ENCODE measurements at places on chromosomes 12 and 14.

GRCh38 chr12:11865824-11866223 is 204.9 kb upstream of the BCL2L14 start:
- no peak for DNase-seq

GRCh38 chr12:46904406-46905238 is 78.8 kb upstream of the SLC38A4 start:
- DNase-seq = peak; percentile 75

DNA sequence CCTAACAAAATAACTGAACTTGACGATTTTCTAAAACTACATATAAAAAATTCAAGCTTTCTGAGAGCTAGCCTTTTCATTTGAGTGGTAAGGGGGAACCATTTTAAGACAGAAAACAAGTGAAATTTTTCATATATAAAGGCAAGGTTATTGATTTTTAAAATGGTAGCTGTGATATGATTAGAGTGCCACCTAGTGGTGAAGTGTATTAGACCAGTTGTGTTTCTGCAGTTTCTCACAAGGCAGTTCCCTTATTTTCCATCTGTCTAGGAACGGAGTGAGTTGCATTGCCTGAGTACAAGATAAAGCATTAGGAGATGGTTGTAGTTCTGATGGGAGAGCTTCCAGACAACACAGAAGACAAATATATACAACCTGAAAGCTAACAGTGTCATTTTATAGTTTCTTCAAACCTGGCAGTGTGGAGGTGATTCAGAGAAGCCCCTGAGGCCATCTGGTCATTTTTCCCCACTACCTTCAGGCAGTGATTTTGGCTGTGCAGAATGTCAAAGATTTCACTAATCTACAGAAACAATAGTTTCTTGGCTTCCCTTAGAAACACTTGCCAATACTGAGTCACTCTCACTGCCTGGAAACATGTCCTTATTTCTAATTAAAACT is 180.8 kb downstream of the C12orf50 start:
- DNase-seq = peak; percentile 77

DNA sequence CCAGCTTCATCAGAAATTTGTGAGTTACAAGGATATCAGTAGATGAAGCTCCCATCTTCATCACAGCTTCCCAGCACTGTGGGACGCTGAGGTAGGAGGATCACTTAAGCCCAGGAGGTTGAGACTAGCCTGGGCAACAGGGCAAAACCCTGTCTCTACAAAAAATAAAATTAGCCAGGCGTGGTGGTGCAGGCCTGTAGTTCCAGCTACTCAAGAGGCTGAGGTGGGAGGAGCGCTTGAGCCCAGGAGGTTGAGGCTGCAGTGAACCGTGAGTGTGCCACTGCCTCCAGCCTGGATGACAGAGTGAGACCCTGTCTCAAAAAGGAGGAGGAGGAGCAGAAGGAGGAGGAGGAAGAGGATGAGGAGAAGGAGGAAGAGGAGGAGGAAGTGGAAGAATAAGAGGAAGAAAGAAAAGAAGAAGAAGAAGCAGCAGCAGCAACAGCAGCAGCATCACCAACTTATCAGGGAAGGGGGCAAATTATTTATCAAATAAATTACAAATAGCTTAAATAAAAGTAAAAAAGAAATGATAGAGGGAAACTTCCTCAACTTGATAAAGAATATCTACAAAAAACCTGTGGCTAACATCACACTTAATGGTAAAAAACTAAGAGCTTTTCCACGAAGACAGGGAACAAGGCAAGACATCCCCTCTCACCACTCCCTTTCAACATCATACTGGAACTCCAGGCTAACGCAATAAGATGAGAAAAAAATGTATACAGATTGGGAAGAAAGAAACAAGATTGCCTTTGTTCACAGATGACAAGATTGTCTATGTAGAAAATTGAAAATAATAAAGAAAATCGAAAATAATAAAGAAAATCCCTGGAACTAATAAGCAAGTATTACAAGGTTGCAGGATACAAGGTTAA is 69.6 kb downstream of the NINJ2 start:
- DNase-seq = no peak

GRCh38 chr12:12461923-12462315 is 100.7 kb downstream of the DUSP16 start:
- DNase-seq = no peak

DNA sequence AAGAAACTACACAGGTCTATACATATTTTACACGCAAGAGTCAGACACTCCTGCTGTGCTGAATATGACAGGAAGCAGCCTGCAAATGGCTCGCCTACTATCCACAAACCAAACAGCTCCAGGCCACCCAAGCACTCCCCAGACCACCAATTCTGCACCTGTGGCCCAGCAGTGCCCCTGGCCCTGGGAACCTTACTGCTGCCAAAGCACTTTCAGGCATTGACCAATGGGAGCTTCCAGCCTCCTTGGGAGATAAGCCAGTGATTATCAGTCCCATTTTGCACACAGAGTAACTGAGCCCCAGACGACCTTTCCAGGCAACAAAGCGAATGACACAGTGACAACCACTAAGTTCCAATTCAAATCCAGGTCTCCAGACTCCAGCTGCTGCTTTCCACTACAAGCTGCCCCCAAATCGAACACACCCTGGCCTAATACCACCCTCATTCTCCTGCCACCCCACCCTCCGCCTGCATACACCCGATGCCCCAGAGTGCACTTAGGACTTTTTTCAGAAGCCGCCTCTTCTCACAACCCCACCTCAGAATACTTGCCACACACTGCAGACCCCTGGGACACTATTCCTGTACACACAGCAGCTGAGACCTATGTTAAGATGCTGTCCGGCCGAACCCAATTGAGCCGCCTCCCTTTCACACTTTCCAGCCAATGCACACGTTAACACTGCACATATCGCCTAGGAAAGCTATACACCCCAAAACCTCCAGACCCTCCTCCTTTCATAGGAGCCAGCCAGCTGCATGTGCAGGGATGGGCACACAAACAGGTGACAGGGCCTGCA is 126.1 kb upstream of the PRMT8 start:
- DNase-seq = no peak

DNA sequence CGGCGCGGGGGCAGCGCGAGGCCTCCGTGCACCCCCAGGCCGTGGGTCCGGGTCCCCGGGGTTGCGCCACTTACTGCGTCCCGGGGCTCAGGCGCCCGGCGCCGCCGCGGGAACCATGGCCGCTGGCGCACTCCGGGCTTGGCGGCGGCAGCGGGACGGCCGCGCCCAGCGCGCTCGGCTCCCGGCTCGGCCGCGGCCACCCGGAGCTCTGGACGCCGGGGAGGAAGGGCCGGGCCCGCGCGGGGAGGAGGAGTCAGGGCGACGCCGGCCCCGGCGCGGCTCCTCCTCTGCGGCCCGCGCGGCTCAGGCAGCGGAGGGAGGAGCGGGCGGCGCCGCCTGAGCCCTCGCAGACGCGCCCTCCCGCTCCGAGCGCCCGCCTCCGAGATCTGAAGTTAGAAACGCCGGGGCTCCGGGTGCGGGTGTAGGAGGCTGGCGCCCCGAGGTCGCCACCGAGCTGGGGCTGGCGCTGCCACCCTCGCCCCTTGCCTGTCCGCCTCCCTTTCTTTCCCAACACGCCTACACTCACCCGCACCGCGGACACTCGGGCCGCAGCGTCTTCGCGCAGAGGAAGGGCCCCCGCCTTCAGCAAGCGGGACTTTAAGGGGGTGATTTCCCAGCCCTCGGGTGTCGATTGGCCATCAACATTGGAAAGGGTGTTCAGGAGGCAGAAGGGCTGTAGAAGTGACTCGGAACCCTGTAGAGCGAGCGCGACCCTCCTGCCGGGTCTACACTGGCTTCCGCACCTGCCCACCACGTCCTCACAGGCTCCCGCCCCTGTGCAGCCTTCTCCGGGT is at the start of gene NIN:
NIN (minus strand) TSS at position 231 of the 794 bp plus-strand sequence. CDS start 9,106 bp downstream, outside the sequence.
- no peak for DNase-seq

DNA sequence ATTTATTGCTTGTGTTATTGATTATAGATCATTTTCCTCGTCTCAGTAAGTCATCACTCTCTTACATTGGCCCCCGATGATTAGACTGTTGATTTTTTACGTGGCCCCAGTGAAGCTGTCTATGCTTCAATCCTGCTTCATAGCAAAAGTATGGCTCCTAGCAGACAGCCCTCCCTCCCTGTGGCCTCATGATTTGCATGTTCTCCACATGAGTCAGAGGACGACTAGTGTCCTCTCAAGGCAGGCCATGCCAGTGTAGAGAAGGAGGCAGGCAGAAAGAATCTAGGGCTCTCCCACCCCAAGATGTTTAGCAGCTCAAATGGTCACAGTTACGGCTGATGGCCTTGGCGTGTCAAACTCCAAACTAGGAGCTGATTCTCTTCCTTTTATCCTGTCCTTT is 59.6 kb downstream of the FIGNL2 start:
- no peak for DNase-seq

- DNase-seq = no peak
Measured at GRCh38 chr12:80233926-80234325, 134.6 kb downstream of the OTOGL start.

DNA sequence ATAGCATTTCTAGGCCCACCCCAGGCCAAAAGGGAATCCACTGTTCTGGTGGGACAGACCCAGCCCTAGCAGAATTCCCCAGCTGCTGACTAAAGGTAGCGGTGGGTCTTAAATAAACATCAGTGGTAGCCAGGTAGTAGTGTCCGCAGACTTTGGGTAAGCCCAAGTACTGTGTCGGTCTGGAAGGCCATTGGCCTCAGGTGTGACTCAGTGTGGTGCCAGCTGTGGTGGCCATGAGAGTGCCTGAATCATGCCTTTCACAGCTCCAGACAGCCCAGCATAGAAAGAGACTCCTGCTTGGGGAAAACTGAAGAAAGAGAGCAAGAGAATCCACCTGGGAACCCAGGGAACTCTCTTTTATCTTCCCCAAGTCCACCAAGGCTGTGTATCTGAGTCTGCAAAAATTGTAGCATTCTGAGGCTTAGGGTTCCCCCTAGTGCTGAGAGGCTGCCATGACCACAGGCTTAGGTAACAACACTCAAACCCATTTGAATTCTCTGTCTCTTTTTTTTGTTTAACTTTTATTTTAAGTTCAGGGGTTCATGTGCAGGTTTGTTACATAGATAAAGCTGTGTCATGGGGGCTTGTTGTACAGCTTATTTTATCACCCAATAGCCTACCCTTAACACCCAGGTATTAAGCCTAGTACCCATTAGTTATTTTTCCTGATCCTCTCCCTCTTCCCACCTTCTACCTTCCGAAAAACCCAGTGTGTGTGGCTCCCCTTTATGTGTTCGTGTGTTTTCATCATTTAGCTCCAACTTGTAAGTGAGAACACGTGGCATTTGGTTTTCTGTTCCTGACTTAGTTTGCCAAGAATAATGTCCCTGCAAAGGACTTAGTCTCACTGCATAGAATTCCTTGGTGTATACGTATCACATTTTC is 16.7 kb upstream of the CD163L1 start:
- DNase-seq = peak; percentile 35

DNA sequence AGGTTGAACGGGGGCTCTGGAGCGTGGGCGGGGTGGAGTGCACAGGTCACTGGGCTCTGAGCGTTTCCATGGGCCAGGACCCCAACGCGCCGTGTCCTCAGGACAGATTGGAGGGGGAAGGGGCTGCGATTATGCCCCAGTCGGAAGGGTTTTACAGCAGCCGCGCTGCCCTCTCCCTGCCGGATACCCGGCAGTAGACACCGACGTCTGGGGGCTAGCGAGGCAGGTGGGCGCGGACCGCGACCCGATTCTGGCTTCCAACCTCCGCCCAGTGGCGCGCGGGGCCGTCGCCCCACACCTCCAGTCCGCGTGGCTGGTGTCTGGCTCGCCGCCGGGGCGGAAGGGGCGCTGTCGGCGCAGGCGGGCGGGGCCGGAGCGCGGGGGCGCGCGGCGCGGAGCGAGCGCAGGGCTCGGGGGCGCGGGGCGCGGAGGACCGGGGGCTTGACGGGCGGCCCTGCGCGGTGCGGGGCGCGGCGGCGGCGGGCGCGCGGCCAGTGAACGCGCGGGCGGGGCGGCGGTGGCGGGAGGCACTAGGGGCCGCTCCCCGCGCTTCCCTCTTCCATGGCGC is 2.4 kb upstream of the KIF26A start:
- DNase-seq = no peak

DNA sequence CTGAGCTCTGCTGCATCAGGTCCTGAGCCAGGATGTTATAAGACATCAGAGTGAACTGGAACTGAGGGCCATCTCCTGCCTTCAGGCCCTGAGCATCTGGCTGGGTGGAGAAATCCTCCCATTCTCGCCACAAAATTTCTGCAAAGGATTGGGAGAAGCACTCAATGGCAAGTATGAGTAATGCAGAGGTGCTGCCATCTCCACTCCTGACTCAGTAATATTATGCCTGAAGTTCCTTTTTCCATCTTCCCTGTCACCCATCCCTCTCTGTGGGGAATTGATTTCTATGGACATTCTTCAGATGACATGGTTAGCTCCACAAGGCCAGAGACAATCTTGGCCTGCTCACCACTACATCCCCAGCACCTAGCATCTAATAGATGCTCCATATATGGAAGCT is 4.7 kb downstream of the ANGEL1 start:
- DNase-seq = no peak

GRCh38 chr12:46071769-46072624 is 81.6 kb upstream of the SCAF11 start:
- DNase-seq = peak; percentile 66

DNA sequence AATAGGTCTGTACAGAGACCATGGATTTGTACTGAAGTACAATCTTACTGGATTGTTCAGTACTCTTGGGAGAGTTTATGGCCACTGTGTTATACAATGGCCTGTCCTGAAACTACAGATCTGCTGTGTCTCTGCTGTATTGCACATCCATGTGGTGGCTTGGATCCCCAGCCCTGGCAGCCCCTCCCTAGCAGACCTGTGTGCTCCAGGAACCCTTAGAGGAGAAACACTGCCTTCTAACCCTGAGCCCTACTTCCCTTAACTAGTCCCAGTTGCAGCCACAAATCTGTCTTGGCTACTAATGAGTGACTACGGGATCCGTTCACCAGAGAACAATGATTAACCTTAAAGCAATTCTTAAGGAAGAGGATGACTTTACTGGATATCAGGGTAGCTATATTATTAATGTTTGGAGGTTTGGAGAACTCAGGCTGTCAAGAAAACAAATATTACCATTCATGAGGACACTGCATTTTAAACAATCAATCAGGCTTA is 27.7 kb downstream of the RNF34 start:
- DNase-seq = no peak

DNA sequence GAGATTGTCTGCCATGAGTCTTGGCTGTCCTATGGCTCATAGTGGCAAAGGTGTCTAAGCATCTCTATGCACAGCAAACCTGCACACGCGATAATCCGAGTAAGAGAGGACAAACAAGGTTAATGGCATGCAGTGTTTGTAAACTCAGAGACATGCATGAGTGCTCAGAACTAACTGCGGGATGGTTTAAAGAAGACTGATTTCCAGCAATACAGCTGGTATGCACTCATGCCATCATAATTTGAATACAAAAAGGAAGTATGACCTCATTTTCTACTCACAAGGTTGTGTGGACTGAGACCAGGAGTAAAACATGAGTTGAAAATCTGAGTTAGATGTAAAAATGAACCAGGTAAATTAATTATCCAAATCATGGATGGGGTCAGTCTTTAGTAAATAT is 16.6 kb upstream of the TCP11L2 start:
- no peak for DNase-seq

DNA sequence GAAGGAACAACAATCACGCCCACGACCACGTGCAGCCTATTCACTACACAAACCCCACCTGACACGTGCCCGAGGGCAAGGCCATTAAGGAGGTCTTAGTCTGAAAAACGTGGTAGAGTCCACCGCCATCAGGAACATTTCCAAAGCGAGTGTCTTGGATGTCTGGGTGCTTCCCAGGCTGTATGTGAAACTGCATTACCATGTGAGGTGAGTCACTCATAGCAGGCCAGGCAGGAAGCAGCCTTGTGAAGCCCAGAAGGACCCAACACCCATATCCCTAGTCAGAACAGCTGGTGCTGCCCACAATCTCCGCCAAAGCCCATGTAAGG is 3.3 kb upstream of the KRT79 start:
- no peak for DNase-seq
